ENCODE measurements at places on chromosomes 16 and 17.
A peak's percentile ranks its signal among the peaks of the same experiment; 100 is the strongest.

DNA sequence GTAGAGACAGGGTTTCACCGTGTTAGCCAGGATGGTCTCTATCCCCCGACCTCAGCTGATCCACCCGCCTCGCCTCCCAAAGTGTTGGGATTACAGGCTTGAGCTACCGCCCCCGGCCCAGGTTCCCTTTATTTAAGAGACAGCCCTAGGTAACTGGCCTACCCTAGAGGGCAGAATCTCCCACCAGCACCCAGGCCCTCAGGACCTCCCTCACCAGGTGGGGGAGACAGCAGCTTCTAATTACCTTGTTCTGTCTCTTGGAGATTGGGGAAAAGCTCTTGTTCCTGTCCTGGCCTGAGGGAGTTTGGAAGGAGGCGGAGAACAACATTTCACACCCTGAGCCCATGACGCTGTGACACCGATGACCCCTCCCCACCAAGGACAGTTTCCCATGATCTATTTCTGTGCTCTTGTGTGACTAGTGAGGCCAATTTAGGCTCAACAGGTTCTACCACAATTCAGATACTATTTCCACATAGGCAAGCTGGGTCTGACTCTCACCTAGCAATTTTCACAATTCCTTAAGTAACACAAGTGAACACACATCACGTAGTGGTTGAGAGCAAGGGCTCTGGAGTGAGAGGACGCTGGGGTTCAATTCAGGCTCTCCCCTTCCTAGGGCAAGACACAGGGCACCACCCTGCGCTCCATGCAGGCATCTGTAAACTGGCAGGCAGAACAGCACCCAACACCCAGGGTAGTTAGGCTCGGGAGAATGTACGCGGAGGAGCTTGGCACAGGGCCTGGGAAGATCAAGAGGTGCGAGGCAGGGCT is 20.4 kb downstream of the HDAC5 start:
- no peak for DNase-seq

DNA sequence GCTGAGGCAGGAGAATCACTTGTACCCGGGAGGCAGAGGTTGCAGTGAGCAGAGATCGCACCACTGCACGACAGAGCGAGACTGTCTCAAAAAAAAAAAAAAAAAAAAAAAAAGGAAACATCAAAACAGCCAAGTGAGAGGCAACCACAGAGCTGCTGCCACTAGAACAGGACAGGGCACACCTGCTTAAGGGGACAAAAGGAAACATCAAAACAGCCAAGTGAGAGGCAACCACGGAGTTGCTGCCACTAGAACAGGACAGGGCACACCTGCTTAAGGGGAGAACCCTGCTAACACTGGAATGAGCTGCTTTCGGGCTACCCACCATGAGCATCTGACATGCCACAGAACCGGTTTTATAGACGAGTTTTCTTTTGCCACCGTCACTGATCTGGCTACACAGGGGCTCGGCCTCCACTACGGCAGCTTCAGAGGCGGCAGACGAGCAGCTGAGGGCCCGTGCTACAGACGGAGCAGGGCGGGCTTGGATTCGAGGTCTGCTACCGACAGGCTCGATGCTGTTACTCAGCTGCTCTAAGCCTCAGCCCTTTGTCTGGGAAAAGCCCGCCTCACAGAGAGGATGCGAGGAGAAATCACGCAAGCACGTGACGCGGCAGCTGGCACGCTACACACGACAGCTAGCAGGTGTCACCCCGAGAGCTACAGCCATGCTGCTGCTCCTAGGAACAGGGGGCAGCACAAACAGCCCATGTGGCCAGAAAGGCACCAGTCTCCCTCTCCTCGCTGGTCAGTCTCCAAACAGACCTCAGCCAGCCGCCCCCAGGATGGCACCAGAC is 2.0 kb downstream of the P4HB start:
- DNase-seq: no peak

DNA sequence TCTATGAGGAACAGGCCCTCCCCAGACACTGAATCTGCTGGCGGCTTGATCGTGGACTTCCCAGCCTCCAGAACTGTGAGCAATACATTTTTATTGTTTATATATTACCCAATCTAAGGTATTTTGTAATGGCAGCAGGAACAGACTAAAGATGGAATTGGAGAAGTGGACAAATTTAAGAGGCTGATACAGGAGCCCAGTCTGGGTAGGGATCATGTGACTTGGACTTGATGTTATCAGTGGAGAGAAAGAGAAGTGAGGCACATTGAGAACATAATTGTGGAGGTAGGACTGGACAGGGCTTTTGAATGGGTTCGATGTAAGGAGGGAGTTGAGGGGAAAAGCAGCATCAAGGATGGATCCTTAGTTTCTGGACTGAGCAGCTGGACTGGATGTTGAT is 93.8 kb downstream of the USP31 start:
- no peak for DNase-seq

DNA sequence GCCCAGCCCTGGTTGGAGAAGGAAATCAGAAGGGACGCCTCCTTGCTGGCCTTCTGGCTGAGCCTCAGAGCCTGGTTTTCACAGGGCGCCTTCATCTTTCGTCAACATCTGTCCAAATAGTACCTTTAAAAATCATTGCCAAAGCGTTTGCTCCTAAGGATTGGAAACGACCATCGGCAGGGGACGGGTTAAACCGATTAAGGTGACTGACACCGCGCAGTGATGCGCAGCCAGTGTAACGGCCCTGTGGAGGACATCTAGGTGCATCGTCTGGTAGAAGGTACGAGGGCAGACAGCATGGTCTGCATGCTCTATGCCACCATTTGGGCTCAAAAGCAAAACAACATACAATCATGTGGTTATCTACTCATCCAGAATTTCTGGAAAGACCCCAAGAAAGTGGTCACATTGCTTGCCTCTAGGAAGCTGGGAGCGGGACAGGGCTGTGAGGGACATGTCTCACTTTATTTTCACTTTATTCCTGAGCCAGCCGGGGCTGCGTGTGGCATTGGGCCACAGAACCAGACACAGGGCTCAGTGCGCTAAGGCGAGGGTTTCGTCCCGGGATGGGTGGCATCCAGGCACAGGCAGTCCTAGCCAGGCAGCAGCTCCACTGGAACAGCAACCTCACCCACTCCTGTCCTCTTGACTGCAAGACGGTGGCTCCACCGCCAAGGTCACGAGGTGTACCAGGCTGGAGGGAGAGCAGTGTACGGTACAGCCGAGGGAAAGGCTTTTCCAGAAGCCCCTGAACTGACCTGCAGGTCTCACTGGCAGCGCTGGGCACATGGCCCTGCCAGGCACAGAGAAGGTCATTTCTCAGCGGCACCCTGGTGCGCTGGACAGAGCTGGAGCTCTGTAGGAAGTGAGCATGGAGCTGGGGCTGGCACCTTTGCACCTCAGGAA is 40.9 kb upstream of the JPH3 start:
- DNase-seq: no peak

- peak; percentile 34 for DNase-seq
Observed at GRCh38 chr16:106623-107324, 28.7 kb downstream of the MPG start.

DNA sequence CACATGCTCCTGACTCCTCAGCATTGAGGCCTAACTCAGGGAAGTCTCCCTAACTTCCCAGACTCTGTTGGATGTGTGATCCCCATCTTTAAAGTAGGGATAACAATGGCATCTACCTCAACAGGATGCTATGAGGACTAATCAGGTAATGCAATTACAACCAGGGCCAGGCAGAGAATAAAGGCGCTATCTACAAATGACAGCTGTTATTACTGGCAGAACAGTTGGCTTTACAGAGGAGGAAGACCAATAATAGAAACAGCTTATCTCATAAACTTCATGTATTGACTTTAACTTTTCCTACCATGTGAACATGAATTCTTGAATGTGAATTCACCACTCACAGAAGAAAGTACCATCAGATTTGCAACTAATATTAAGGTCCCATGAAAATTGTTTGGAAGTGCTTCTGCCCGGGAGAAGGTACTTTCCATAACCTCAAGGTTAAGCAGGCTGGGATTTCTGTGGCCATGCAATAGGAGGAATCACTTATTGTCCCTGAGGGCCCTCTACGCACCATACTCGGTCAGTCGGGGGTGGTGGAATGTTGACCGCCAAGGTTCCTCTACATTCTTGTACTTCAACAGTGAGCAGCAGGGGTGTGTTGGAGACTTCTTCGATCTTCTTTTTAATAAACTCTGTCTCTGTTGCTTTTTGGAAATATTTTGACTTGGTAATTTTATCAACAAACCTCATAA is 22.6 kb upstream of the ERN1 start:
- no peak for DNase-seq

- no peak for DNase-seq
Observed at GRCh38 chr16:23146877-23147601, 2.2 kb downstream of the USP31 start.

DNA sequence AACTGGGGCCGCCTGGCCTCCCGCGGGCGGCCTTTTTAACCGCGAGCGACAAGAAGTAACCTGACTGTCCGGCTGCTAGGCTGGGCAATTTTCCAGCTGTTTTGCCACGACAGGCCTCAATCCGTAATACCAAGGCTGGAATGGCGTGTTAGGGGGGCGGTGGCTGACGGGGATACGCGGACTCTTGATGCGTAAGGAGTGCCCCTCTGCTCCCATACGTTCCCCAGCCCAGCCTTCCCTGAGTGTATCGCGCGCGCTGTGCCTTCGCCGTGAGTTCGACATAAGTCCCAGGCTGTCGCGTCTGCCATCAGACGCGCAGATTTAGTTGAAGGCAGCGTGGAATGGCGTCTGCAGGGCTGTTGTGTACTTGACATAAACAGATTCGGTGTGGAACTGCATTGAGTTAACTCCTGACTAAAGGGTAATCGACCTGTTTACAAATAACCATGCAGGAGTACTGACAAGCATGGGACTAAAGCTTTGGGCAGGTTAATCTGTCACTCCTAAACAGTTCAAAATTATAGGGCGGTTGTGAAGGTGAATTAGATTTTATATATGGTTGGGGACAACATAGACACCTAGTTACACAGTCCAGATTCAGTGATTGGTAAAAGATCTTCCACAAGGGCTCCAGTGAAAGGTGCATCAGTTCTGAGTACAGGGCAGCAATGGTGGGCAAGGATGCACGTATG is 16.6 kb upstream of the ERN1 start:
- DNase-seq: no peak

DNA sequence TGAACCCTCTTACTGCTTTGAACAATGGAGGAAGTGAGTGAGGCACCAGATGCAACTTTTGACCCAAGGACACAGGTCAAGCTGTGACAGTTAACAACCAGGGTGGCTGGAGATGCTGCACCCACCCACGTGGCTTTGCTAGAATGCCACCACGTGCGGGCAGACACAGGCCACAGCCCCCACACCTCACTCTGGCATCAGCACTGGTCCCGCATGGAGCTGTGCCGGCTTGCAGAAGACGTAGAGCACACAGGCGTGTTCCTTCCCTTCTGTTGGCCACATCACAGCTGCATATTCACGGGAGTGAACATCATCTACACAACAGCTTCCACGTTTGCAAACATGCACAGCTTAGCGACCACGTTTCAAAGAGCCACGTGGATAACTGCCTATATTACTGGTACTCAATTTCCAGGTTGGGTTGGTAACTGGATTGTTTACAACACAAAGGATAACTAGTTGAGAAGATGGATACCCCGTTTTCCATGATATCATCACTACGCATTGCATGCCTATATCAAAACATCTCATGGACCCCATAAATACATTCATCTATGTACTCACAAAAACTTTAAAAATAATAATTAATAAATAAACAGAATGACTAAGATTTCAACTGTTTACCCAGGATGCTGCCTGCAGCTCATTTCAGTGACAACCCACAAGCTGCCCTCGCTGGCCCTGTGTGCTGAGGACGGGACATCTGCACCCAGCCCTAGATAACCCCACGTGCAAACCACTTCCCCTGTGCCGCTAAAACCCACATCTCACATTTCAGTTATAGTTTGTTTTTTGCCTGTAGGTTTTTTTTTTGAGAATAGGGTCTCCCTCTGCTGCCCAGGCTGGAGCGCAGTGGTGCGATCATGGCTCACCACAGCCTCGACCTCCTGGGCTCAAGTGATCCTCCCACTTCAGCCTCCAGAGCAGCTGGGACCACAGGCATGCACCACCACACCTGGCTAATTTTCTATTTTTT is 132.0 kb downstream of the ANKRD11 start:
- DNase-seq: peak; percentile 42

- DNase-seq: no peak
Observed at GRCh38 chr17:2462481-2462880, 49.2 kb downstream of the METTL16 start.

DNA sequence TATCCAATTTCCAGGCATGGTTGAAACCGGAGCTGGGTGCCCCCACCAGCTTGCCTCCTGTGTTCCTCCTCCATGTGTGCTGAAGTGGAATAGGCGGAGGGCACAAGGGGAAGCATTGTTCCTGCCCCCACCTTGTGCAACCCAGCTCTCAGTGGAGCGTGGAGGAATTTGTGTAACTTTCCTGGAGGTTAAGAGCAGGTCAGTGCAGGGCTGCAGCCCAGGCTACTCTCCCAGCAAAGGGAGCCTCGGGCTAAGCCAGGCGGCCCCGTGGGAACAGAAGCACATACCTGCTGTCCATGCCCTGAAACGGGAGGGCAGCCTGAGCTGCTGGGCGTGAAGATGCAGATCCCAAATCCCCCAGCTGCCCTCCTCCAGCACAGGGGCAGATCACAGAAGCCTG is 158.8 kb upstream of the LHX1 start:
- DNase-seq: no peak

- DNase-seq: no peak
Observed at GRCh38 chr17:40956401-40957254, 10.1 kb downstream of the KRT39 start.

GRCh38 chr17:12590417-12590816 is 75.3 kb upstream of the MYOCD start:
- DNase-seq: no peak

- no peak for DNase-seq
Observed at GRCh38 chr16:9895817-9896216, 286.4 kb downstream of the GRIN2A start.

DNA sequence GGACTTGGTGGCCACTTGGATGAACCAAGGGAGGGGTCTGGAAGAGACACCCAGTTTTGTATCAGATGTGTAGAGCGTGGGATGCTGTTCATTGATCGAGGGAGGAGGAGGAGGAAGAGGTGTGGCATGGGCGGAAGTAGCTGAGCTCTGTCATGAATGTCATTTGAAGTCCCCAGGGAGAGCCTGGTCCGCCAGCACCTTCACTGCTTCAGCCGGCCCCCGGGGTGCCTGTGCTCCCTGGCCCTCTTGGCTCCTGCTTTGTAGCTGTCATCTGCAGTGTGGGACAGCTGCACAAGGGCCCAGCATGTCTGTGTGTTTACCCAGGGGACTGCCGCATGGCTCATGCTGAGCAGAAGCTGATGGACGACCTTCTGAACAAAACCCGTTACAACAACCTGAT is 75.4 kb upstream of the RBL2 start:
- no peak for DNase-seq

DNA sequence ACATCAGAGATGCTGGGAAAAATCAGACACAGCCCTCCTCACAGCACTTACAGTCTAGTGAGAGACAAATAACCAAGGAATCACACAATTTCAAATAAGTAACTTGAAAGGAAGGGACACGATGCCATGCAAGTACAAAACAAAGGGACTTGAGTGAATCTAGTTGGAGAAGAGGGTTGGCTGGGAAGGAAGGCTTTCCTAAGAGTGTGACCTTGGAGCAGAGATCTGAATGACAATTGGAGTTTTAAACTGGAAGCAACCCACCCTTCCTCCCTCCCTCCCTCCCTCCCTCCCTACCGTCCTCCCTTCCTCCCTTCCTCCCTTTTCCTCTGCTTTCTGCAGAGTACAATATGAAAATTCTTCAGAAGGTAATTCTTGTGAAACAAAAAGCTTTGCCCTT is 31.1 kb downstream of the ADAMTS18 start:
- DNase-seq: no peak

- no peak for DNase-seq
Observed at GRCh38 chr16:4882000-4882632, 34.8 kb downstream of the UBN1 start.
